ENCODE measurements at places on chromosomes 13 and 19.

DNA sequence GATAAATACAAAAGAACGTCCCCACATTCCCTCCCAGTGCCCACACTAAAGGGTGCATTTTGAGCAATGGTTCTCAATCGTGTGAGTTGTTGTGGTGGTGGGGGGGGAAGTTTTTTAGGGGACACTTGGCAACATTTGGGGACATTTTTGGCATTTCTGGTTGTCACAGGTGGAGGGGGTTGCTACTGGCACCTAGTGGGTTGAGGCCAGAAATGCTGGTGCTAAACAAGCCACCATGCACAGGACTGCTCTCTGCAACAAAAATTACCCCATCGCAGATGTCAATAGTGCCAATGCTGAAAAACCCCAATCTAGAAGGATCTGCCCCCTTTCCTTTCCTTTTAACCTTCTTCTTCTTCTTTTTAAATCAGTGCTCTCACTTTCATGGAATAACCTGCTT is 453.3 kb downstream of the TSHZ3 start:
- no peak for DNase-seq

- no peak for DNase-seq
Observed at GRCh38 chr19:8361921-8362793, 1.8 kb upstream of the ANGPTL4 start.

DNA sequence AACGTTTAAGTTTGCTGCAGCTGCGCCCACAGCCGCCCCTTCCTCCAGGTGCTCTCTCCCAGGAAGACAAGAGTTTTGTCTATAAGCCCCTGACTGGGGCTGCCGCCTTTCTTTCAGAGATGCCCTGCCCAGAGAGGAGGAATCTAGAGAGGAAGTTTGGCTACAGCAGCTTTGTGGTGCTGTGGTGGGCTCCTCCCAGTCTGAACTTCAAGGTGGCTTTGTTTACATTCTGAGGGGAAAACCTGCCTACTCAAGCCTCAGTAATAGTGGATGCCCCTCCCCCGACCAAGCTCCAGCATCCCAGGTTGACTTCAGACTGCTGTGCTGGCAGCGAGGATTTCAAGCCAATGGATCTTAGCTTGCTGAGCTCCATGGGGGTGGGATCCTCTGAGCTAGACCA is 6.4 kb upstream of the ERICH6B start:
- DNase-seq = no peak

DNA sequence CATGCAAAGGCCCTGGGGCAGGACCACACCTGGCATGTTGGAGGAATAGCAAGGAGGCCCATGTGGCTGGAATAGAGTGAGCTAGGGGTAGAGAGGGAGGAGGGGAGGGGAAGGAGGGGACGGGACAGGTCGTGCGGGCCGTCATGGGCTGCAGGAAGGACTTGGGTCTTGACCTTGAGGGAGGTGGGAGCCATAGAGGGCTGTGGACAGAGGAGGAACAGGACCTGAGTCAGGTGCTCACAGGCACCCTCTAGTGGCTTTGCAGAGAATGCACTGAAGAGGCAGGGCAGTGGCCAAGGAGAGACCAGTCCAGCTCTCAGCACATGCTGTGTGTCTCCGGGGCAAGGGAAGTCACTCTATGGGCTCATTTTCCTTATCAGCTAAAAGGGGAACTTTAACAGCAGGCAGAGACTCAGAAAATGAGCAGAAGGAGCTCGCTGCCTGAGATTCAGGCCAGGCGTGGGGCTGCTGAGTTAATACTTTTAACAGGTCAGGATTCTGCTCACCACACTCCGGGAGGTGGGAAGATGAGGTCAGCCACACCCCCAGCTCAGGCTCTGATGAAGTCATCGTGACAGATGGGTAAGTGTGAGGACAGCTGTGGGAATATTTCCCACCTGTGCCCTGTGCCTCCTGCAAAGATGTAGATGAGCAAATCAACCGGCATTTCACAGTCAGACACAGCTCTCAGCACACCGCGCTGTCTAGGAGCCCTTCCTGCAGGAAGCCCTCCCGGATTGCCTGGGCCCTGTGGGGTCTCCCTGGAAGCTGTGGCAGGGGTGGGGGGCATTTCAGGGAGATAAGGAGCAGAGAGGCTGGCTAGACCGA is 6.0 kb upstream of the TNFAIP8L1 start:
- DNase-seq = no peak

- no peak for DNase-seq
Observed at GRCh38 chr19:8821748-8822241, 10.3 kb downstream of the ZNF558 start.

- DNase-seq = no peak
Observed at GRCh38 chr13:94309997-94310855, 169.3 kb downstream of the DCT start.

DNA sequence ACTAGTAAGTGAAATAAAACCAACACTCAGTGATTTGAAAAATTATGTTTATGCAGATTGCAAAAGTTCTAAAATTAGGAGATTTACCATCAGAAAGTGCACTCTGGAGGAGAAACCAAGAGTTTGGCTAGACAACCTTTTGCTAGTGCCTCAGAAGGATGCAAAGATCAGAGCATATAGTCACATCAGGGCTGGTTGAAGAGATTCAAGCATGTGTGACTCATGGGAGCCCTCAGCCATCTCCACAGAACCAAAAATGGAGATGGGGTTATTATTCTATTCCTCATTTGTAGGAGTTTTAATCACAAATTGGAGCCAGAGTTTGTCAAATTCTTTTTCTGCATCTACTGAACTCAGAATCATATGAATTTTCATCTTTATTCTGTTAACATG is 32.9 kb upstream of the OXGR1 start:
- DNase-seq = no peak

DNA sequence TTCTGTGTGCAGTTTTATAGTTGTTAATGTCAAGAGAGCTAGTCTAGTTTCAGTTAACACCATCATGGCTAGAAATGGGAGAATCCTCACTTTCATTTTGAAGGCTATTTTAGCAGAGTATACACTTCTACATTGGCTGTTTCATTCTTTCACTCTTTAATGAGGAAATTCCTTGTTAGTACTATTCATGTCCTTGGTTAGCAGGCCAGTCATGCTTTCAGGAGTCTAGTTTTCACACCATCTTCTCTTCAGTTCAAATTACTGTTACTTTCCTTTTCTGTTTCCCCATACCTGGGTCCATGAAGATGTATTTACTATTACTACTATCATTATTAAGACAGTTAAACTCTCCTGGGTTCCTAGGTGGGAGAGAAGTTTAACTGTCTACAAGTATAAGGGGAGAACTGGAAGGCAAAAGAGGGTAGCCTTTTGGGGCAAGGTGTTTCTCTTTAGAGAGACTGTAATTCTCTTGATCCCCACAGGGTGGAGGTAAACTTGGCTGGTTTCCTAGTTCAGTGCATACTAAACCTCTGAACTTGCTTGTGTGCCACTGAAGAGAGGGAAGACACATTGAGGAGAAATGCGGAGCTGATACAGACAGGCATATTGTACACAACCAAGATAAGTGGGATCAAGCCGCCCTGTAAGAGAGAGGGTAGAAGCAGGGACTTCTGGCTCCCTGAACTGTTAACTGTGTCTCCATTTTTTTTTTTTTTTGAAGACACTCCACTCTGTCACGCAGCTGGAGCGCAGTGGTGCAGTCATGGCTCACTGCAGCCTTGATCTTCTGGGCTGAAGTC is 41.3 kb upstream of the IGFL4 start:
- DNase-seq = no peak

DNA sequence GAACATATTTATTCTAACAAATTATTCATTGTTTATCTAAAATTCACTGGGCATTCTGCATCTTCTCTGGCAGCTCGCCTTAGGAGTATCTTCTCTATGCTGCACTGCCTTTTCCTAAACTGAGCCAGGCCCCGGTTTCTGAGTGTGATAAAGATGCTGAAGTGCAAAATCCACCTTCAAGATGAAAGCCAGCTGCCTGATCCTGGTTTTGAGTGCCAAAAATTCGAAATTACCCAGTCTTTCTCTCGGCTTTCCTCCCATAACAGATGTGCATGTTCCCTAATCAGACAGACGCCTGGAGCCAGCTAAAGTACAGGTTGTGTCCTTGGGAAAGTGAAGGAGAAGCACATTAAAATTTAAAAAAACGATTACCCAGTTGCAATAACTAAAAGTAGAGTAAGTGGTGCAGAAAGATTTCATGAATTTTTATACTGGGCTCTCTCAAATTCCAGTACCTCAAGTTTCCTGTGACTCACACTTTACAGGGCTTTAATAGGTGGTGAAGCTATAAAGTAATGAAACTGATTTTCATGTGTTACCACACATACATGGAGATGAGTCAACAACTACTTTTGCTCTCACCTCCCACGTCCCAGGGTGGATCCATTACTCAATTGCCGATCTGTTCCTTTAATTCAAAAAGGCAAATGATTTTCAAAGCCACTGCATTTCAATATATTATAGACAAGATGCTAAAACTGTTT is 65.0 kb upstream of the GTF2F2 start:
- DNase-seq = peak; percentile 48

DNA sequence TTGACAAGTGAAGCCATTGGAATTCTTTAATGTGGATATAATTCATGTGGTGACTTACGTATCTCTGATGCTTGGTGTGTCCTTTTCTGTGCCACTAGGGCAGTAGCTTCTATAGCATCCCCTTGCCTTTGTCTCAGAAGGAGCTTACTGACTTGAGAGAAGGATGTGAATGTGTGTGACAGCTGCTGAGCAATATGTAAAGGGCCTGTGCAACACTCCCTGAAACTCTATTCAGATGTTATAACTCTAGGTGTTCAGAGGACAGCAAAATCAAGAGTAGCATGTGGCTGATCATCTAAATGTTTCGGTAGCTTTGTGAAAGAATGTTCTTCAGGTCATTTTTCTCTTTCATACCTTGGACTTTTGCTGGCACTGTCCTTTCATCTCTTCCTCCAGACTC is 189.5 kb downstream of the LMO7 start:
- no peak for DNase-seq

DNA sequence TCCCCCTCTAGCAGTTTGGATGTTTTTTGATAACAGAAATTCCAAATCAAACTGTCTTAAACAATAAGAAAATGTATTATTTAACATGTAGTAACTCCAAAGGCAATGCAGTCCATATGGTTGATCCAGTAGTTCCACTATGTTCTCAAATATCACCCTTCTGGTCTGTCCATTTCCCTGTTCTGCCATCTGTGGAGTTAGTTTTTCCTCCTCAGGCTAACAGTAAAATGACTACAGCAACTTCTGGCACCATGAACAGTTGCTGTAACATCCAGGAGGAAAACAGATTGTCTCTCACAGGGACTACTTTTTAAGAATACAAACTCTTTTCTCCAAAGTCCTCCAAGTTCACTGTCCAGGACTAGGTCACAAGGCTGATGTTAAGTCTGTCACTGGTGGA is 455.4 kb downstream of the FGF14 start:
- no peak for DNase-seq

DNA sequence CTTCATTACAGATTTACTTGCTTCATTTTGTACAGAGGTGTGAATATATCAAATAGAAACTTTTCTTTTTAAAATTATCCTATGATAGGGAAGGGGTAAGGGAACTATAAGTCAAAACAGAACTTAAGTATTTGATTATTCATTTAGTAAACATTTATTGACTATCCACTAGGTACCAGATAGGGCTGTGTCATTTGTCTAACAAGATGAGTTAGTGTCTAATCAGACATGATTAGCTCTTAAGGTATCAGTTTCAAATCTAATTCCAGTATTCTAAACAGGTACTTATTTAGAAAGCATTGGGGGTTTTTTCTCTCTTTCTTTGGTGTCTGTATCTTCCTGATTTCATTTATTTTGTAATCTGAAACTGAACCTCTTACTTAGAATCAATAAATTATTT is 32.2 kb downstream of the CDADC1 start:
- DNase-seq = no peak

DNA sequence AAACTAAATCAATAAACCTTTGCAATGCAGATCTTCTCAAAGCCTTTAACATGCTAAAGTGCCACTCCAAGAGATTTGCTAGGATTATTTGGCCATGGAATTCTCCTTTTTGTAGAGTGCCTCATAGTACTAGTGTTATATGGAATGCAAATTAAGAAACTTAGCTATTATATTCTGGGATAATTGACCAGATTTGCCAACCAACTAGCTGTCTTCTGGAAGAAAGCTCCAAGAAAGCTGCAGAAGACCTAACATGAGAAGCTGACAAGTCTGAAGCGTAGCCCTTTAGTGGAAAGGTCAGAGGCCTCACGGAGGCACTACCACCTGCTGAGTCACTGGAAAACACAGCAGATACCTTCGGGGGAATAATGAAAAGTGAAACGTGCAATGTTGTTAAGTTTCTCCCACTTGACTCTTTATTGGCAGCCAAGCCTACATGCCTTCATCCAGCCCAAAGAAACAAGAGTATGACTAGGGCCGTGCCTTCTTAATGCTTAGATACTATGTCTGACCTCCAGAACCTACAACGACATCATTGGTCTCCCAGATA is 29.8 kb upstream of the KATNAL1 start:
- DNase-seq = no peak

DNA sequence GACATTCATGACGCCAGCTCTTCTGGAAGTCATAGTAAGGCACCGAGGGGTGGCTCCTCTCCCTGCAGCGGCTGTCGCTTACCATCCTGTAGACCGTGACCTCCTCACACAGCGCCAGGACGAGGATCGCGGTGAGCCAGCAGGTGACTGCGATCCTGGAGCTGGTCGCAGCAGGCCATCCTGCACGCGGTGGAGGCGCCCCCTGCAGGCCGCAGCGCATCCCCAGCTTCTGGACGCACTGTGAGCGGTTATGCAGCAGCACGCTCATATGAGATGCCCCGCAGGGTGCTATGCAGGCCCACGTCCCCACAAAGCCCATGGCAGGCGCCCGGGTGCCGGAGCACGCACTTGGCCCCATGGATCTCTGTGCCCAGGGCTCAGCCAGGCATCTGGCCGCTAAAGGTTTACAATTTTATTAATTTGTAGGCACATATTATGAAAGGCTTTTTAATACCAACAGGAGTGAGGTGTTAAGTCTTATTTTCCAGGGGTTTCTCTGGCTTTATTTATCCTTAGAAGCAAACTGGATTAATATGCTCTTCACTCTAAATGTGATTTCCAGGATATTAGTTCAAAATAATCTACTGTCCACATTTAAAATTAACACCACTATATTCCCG is 35.6 kb upstream of the PSPC1 start:
- DNase-seq = peak; percentile 19

DNA sequence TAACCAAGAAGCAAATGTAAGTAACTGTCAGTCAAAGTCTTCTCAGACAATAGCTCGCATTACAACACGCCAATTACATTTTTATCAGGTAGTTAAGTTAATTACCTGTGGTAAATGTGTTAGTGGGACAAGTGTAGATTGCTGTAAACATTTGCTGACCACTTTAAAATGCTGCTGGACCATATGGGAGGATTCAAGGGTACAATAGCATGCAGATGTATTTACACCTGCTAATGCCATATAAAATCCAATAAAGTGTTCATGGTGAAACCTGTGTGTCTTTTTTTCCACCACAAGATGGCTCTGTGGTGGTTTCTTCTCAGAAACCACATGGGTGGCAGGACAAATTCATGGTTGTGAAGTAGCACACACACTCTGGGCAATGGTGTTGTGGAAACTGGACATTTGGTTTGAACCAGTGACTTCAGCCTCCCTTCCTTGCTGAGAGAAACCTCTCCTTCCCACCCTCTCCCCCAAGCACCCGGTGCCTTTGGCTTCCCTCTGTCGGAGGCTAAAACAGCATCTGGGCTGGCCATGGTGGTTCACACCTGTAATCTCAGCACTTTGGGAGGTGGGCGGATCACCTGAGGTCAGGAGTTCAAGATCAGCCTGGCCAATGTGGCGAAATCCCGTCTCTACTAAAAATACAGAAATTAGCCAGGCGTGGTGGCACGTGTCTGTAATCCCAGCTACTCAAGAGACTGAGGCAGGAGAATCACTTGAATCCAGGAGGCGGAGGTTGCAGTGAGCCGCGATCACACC is 18.1 kb upstream of the GTF3A start:
- no peak for DNase-seq

Data from activated CD4-positive, alpha-beta T cell treated with anti-CD3 and anti-CD28 coated beads for 24 hours (primary cell).